ENCODE measurements at places on chromosomes 11 and 22.

DNA sequence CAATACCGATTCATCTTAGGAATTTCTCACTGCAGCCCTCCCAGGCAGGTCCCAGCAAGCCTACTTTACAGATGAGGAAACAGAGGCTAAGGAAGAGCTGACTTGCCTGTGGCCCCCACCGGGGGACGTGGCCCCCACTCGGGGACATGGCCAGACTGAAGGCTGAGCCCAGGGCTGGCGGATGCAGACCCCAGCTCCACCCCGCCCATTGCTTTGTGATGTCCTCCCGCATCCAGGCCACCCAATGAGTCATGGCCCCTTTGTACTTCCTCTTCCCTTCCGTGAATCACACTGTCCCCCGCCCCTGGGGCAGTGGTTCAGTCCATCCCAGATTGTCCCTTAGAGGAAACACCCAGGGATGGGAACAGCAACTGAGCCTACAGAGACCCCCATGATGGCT lies 116.0 kb upstream of the ANO1 start:
- DNase-seq = no peak

GRCh38 chr22:37012262-37012904 lies 6.9 kb downstream of the TST start:
- DNase-seq = peak; percentile 37

GRCh38 chr11:32594272-32594671 lies 10.6 kb downstream of the EIF3M start:
- DNase-seq = no peak

GRCh38 chr11:124829986-124830385 lies 29.8 kb upstream of the MSANTD2 start:
- DNase-seq = no peak

- peak; percentile 26 for DNase-seq
Observed at GRCh38 chr11:47514825-47515647, 37.9 kb downstream of the CELF1 start.

- DNase-seq = no peak
Observed at GRCh38 chr11:60925868-60926267, 1.6 kb downstream of the TMEM132A start.

DNA sequence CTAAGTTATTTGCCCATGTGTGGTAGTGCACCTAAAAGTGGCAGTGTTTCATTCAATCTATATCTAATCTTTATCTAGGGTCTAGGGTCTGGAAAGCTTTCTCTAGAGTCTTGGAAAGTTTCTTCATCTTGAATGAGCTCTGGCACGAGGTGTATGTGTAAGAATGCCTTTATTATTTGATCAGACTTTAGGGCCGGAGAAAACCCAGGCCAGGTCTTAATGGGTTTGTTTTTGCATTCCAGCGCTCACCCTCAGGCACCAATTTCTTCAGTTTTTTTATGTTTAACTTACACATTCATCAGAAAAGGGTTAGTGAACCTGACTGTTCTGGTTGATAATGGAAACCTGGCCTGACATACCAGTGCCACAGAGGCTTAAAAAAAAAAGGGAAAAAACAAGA lies 68.3 kb upstream of the SLN start:
- DNase-seq = no peak

- no peak for DNase-seq
Observed at GRCh38 chr11:66739983-66740382, 11.0 kb upstream of the SPTBN2 start.

- no peak for DNase-seq
Observed at GRCh38 chr11:44949160-44950030, 1.3 kb downstream of the TP53I11 start.

DNA sequence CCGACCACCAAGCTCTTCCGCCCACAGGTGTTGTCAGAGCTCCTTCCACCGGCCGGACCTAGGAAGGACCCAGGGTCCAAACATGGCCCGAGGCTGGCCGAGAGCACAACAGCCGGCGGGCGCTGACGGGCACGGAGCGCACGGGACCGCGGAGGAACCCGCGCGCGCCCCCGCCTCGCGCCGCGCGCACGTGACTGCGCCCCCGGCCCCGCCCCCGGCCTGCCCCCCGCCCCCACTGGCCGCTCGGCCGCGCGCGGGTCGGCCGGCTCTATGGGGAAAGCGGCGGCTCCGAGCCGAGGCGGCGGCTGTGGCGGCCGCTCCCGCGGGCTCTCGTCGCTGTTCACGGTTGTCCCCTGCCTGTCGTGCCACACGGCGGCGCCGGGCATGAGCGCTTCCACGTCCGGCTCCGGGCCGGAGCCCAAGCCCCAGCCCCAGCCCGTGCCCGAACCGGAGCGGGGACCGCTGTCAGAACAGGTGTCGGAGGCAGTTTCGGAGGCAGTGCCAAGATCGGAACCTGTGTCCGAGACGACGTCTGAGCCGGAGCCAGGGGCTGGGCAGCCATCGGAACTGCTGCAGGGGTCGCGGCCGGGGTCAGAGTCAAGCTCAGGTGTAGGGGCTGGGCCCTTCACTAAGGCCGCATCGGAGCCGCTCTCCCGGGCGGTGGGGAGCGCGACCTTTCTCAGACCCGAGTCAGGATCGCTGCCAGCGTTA lies at the start of gene OSBP2:
Gene OSBP2 (plus strand): TSS at position 235 of the 711 bp plus-strand sequence. CDS start 36 bp downstream, at position 271.
- peak; percentile 52 for DNase-seq

GRCh38 chr11:133555034-133555433 lies 22.7 kb upstream of the OPCML start:
- no peak for DNase-seq

DNA sequence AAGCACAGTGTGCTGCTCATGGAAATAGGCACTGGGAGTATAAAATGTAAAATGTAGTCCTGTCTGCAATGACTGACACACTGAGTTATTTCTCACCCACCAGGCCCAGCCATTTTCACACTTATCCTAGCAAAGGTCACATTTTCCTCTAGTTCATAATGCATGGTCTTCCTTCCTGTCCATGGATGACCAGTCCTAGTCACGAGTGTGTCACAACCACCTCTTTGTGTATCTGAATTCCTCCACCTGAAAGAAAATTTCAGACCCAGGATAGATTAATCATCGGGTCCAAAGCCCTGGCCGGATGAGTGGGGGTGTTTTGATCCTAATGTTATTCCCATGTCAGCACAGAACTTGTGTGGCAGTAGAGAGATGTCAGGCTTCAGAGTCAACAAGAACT lies at the start of gene MRGPRX4:
Gene MRGPRX4 (plus strand): TSS at position 172 of the 400 bp plus-strand sequence. CDS start 420 bp downstream, outside the sequence.
- no peak for DNase-seq

- DNase-seq = no peak
Observed at GRCh38 chr11:93587858-93588581, 44.8 kb upstream of the SMCO4 start.

GRCh38 chr22:48953830-48954229 lies 873.8 kb downstream of the BRD1 start:
- DNase-seq = no peak

GRCh38 chr11:68889948-68890446 lies 13.6 kb downstream of the MRPL21 start:
- no peak for DNase-seq

GRCh38 chr11:33162831-33163230 lies 1.6 kb upstream of the CSTF3 start:
- DNase-seq = no peak

DNA sequence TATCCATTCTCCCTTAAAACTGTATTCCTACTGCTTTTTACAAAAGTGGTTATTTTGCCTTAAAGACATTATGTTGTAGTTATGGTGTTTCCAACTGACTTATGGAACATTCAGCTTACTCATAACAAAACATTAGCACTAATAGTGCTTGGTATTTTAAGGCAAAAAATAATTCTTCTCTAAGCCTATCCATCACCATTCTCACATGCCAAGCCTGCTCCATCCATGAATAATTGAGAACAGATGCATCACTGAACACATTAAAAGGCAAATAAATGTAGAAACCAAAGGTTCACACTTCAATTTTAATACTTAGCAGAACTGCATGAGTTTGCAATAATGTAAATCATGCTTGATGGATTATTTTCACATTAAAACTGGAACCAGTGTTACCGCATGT lies 42.3 kb upstream of the DDI1 start:
- DNase-seq = no peak

- no peak for DNase-seq
Observed at GRCh38 chr22:19291218-19291579, 320 bp downstream of the CLTCL1 start.

DNA sequence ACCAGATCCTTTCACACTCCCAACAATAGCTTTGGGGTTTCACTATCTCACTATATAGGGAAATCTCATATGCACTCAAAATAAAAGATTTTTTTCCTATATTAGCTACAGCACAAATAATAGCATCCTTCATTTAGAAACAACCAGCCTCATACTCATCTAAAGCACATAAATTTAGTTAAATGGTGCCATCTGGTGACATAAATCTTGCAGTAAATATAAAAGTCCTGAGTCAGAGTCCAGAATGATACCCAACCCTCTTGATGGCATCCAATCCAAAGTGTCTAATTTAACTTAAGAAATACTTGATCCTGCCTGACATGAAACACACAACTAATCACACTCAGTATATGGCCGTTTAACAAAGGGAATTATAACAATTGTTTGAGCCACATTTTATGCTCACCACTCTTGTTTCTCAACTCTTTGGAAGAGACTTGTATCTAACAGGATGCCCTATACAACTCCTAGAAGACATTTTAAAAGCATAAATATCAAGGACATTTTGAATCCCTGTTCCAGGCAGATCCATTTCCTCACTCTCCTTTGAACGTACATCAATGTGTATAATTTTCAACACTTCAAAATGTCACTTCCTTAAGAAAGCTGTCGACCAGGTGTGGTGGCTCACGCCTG lies 36.2 kb downstream of the DLG2 start:
- DNase-seq = no peak

- DNase-seq = no peak
Observed at GRCh38 chr11:45856044-45856468, 8.8 kb downstream of the CRY2 start.

DNA sequence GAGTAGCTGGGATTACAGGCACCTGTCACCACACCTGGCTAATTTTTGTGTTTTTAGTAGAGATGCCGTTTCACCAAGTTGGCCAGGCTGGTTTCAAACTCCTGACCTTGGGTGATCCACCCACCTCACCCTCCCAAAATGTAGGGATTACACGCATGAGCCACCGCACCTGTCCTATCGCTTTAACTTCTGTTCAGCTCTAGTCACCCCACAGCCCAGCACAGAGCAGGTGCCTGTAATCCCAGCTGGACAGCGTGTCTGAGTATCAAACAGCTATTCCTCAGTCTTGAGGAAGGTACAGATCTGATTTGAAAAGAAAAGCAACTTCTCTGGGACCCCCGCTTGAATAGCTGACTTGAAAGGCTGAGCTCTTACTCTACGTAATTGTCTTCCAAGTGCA lies 149.1 kb downstream of the CTTN start:
- no peak for DNase-seq

GRCh38 chr22:19959587-19960490 lies 18.2 kb upstream of the TXNRD2 start:
- no peak for DNase-seq

- no peak for DNase-seq
Observed at GRCh38 chr11:110782616-110783015, 70.4 kb upstream of the ARHGAP20 start.

DNA sequence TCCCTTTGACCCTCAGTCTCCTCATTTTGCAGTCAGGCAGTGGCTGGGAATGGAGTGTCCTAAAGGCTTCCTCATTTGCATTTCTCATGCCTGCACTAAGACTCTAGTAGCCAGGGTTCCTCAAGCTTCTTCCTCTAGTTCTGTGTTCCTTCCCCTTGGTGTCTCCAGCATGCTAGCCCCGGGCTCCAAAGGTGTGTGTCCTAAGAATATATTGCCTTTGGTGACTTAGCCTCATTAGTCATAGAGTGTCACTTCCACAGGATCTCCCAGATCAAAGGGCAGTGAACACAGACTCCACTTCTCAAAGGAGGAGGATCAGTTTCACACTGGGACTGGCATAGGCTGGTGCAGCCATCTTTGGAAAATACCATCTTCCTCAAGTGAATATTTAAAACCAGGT lies 21.4 kb upstream of the ACER3 start:
- no peak for DNase-seq

GRCh38 chr11:111301842-111302118 lies 3.4 kb downstream of the POU2AF3 start:
- DNase-seq = no peak

- DNase-seq = no peak
Observed at GRCh38 chr11:2307501-2308331, 5.9 kb downstream of the TSPAN32 start.

DNA sequence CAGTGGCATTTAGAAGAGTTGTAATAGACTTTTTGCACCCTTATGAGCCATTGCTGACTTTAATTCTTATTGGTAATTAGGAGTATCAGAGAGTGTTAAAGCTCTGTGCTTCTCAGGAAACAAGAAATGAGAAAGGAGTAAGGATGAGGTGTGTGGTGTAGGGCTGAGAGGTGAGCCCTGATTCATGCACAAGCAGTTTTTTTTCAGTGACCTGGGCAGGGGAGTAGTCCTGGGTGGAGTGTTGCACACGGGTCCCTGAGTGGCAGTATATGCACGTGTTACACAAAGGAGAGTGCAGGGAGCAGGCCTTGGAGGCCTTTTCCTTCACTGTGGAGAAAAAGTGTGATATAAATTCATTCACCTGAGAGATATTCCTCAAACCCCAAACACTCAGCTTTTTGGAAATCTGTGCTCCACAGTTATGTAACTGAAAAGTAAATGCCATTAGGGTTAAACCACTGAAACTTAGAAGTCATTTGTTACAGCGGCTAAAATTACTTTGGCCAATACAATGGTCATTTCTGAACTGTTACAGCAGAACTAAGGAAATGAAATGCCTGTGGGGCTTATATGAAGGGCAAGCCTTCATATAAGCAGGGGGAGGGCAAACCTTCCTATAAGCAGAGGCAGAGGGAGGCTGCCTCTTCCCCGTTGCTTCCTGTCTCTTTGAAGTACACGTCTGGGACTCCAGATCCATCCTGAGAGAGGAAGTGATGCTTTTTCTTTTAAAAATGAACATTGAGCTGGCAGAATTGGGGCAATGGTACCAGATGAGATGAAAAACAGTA lies 62.6 kb upstream of the OLFML1 start:
- DNase-seq = no peak

DNA sequence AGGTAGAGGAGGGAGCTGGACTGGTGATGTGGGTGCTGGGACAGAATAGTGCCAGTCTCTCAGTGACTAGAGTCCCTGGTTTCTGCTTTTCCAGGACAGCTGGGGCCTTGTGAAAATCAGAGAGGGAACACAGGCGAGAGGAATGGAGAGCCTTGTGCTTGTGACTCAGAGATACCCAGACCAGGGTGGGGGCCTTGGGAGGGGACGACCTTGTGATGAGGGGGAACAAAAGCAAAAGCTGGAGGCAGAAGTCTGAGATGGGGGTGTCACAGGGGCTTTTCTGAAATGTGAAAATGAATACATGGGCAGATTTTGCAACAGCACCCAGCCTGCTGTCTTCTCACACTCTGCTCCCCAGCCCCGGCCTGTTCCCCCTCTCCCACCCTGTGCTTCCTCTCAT lies 3.4 kb upstream of the NR1H3 start:
- DNase-seq = no peak

- no peak for DNase-seq
Observed at GRCh38 chr11:62548545-62549335, 2.1 kb upstream of the AHNAK start.

GRCh38 chr22:44646668-44647067 lies 55.3 kb upstream of the PRR5 start:
- DNase-seq = no peak
